ENCODE measurements at places on chromosomes 3 and 15.

- DNase-seq = no peak
Observed at GRCh38 chr15:94924057-94924456, 692.7 kb downstream of the MCTP2 start.

DNA sequence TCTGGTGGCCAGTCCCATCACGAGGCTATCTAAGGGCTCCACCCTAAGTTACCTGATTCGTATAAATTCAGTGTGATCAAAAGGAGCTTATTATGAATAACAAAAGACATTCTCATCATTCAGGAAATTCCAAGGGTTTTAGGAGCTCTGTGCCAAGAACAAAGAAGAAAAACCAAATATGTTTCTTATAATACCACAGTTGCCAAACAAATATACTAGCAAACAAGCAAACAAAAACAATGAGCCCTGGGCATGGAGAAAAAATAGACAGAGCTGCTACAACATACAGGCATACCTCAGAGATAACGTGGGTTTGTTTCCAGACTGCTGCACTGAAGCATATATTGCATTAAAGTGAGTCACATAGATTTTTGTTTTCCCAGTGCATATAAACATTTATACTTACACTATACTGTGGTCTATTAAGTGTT lies 20.2 kb upstream of the CFAP161 start:
- DNase-seq = peak; percentile 78

- peak; percentile 43 for DNase-seq
Observed at GRCh38 chr3:124791639-124792151, 61.4 kb downstream of the UMPS start.

DNA sequence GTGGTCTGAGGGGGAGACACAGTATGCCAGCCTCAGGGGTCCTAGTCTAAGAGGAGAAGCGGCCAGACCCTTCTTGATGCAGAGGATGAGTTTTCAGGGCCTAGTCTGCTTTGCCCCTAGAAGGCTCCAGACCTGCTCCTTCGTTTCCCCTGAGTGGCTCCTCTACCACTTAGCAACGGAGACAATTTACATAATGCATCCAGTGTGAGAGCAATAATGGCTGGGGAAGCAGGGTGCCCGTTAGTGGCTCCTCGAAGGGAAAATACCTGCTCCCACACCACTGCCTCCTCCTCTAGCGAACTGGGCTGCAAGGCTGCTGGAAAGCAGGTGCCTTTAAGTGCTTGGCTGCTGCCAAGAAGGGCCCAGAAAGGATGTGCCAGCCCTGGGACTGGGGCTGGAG lies 38.9 kb downstream of the CACNA2D2 start:
- DNase-seq = no peak

- no peak for DNase-seq
Observed at GRCh38 chr3:187146389-187146788, 7.1 kb upstream of the RPL39L start.

- peak; percentile 53 for DNase-seq
Observed at GRCh38 chr15:88894819-88895767, at the start of gene HAPLN3. Gene HAPLN3, minus strand, starts transcription at chr15:88895544. Its CDS starts 8,246 bp downstream, at chr15:88887298.

GRCh38 chr15:63264688-63265293 lies 12.6 kb upstream of the APH1B start:
- no peak for DNase-seq

- no peak for DNase-seq
Observed at GRCh38 chr15:27222479-27222878, 251.5 kb downstream of the GABRG3 start.

DNA sequence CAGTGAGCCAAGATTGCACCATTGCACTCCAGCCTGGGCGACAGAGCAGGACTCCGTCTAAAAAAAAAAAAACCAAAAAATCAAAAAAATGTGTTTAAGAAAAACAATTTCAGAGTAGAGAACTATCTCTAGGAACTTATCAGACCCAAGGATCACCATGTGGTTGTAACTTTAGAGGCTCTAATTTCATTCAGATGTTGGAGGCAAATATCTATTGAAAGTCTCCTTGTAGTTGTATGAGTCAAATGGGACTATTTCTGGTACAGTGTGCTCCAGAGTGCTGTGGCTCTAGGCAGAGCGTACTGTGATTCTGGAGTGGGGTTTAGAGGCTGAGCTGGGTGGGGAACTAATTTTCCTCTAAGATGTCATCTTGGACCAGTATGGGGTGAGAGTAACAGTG lies 398.7 kb downstream of the SHQ1 start:
- no peak for DNase-seq
